Epithelial cell of proximal tubule (primary cell): ENCODE measurements at places on chromosomes 13 and 19. TPM values are rescaled to one million over a fixed set of nuclear protein-coding genes. Genes with fewer than 3 reads are reported as not detected.
A peak's percentile ranks its signal among the peaks of the same experiment; 100 is the strongest.

- DNase-seq, result no peak
Measured at GRCh38 chr13:25654322-25654721, 282.5 kb downstream of the ATP8A2 start.

- no peak for DNase-seq
Measured at GRCh38 chr13:27038323-27038722, 133.3 kb downstream of the USP12 start.

- DNase-seq, result no peak
Measured at GRCh38 chr19:58085348-58085875, 12.6 kb downstream of the ZSCAN18 start.

GRCh38 chr13:44951184-44951583 is 38.1 kb downstream of the NUFIP1 start:
- no peak for DNase-seq

DNA sequence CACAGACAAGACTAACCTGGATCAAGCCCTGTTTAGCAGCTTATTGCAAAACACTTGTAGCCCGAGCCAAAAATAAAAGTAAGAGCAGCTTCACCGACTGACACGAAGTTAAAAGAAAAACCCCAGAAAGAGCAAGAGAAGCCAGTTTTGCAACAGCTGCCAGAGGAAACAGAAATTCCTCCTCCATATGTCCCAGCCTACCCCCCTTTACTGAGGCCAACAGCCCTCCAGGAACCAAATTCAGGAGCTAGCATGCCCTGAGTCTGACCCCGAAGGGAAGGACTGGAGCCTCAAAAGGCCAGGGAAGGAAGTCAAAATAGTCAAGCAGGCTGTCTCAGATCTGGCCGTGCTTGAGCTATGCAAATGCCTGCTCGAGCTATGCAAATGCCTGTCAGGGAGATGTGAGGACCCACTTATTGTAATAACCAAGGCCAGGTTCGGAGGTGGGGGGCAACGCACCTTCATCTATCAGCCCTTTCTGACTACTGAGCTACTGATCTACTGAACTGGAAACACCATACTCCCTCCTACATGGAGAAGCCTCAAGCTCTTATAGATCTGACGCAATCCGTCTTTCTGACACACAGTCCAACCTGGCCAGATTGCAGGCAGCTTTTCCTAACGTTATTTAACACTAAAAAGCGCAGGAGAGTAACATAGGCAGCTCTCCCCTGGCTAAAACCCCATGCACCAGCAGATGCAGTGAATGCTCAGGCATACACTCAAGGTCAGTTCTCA is 6.7 kb downstream of the SIGLEC11 start:
- no peak for DNase-seq

- no peak for DNase-seq
Measured at GRCh38 chr13:40697711-40698110, 31.3 kb upstream of the FOXO1 start.

- DNase-seq, result peak; percentile 36
Measured at GRCh38 chr13:72437458-72437857, 290.0 kb downstream of the MZT1 start.

- no peak for DNase-seq
Measured at GRCh38 chr13:101903890-101904289, 451.4 kb downstream of the ITGBL1 start.

- DNase-seq, result no peak
Measured at GRCh38 chr13:40186041-40186440, 480.4 kb downstream of the FOXO1 start.

GRCh38 chr19:4443966-4444764 is 13.4 kb downstream of the UBXN6 start:
- no peak for DNase-seq

- no peak for DNase-seq
Measured at GRCh38 chr19:6528544-6529121, 2.2 kb upstream of the TNFSF9 start.

- no peak for DNase-seq
Measured at GRCh38 chr13:105908586-105908985, 626.9 kb downstream of the EFNB2 start.

DNA sequence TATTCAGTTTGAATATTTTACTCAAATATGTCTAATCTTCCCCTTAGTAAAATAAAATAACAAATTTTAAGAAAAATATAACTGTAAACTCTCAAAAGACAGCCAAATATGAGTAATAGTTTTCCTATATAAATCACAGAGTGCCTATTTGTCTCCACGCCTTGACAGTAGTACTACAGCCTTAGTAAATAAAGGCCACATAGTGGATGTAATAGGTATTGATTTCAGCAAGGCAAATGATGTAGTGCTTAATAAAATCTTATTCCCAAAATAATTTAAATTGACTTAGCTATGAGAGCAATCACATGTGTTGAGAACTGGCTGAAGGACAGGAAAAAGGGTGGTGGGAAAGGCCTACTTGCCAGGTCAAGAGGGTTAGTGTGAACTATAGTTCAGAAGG is 747.2 kb downstream of the OLFM4 start:
- DNase-seq, result no peak

DNA sequence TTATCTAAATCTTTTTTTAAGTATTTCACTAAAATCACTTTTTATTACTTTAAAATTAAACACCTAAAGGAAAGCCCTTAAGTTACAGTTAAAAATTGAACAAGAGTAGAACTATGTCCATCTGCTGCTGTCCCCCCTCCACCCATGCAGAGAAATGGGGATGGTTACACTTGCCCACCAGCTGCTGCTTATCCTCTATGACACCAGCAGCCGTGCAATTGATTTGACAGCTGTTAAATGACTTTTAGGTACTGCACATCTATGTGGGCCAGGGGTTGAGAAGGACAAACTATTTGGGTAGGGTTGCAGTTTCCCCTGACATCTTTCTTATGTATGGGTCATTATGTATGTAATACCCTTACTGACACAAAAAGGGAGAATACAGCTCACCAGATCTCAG is 77.2 kb downstream of the TBC1D4 start:
- no peak for DNase-seq

DNA sequence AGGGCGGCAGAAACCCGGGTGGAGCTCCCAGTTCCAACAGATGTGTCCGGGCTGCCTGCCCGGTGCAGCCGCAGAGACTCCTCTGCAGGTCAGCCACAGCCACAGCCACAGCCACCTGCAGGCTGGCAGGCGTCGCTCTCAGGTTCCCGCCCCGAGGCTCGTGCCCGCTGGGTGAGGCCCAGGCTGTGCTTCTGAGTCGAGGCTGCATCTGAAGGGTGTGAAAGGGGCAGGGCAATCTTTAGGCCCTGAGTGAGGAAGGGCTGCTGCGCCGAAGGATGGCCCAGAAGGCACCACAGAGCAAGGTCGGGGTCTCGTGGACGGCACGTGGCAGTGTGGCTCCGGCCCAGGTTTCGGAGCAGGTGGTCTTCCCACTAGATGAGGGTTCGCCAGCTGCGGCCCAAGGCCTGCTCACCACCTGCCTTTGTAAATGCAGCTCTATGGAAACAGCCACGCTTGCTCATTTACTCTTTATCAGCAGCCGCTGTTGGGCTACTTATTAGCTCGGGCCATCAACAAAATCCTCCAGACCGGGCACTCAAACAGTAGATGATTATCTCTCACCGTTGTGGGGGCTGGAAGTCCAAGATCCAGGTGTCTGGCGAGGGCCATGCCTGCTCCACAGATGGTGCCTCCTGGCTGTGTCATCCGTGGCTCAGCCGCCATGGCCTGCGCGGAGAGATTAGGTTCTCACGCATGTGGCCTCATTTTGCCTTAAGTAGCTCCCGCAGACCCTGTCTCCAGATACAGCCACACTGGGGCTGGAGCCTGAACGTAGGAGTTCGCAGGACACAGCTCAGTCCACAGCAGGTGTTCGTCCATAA is 40.3 kb upstream of the TFDP1 start:
- DNase-seq, result no peak

DNA sequence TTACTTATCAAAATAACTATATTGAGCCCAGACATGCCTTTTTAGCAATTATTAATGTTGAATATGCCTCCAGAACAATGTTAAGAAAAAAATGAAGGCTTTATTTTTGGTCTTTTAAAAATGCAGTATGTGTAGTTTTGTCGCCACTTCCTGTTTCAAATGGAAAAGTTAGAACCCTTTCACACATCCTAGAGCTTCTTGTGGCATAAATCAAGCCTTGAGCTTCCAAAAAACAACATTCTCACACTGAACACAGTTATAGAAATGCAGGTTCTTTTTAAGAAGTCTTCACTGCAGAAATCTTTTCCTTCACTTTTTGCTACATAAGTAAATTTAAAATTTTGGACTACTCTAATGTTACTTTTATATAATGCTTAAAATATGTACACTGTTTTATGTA is 108.7 kb downstream of the ESD start:
- no peak for DNase-seq

DNA sequence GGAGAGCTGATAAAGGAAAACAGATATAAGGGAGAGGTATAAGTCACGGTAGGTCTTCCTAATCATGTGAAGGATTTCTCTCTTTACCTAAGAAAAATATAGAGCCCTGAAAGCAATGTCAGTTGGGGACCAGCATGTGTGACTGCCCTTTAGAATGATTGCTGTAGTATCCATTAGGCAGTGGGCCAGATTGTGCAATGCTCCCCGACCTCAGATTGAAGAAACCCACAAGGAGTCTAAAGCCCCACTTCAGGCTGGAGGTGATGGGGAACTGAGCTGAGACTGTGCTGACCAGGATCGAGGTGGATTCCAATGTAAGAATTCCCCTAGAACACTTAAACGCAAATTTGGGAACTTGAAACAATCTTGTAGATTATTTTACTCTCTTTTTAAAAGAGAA is 614.4 kb downstream of the LIG4 start:
- no peak for DNase-seq

GRCh38 chr13:72868229-72868628 is 86.3 kb downstream of the PIBF1 start:
- DNase-seq, result no peak

DNA sequence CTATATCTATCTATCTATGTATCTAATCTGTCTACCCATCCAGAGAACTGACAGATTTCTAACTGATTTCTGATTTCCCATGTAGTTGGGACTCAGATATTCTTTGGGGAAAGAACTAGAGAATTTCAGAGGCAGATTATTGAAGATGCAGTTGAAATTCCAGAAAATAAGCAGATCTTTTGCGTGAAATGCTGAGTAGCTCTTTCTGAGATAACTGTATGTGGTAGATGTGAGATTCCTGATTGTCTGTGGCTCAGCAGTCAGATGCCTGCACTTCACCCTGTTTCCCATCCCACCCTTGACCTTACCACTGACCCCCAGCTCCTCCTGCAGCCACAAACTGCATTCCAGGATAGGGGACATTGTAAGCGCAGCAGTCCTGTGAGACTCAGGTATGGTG is 61.5 kb downstream of the DGKH start:
- DNase-seq, result no peak

GRCh38 chr19:48253999-48254398 is 1.7 kb downstream of the CARD8 start:
- no peak for DNase-seq

- no peak for DNase-seq
Measured at GRCh38 chr13:29810145-29810742, 40.2 kb downstream of the UBL3 start.

- DNase-seq, result no peak
Measured at GRCh38 chr19:1856345-1856697, 7.1 kb downstream of the KLF16 start.

- no peak for DNase-seq
Measured at GRCh38 chr19:10861103-10861651, 10.2 kb upstream of the CARM1 start.

DNA sequence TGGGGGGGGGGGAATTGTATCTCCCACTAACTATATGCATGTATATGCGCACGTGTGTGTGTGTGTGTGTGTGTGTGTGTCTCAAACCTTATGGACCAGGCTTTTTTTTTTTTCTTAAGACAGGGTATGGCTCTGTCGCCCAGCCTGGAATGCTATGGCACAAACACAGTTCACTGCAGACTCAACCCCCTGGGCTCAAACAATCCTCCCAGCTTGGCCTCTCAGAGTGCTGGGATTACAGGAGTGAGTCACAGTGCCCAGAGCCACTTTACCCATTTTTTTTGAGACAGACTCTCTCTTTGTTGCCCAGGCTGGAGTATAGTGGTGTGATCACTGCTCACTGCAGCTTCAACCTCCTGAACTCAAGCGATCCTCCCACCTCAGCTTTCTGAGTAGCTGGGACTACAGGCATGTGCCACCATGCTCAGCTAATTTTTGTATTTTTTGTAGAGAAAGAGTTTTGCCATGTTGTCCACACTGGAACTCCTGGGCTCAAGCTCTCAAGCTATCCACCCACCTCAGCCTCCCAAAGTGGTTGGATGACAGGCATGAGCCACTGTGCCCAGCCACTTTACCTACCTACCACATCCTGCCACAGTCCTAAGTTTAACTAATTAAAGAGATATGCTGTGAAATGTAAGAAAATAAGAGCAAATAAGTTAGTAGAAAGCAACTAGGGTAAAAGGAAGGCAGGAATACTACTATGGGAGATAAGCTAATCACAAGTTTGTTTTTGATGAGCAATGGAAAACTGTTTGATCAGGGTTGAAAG is 2.4 kb downstream of the ZMYM5 start:
- DNase-seq, result no peak

DNA sequence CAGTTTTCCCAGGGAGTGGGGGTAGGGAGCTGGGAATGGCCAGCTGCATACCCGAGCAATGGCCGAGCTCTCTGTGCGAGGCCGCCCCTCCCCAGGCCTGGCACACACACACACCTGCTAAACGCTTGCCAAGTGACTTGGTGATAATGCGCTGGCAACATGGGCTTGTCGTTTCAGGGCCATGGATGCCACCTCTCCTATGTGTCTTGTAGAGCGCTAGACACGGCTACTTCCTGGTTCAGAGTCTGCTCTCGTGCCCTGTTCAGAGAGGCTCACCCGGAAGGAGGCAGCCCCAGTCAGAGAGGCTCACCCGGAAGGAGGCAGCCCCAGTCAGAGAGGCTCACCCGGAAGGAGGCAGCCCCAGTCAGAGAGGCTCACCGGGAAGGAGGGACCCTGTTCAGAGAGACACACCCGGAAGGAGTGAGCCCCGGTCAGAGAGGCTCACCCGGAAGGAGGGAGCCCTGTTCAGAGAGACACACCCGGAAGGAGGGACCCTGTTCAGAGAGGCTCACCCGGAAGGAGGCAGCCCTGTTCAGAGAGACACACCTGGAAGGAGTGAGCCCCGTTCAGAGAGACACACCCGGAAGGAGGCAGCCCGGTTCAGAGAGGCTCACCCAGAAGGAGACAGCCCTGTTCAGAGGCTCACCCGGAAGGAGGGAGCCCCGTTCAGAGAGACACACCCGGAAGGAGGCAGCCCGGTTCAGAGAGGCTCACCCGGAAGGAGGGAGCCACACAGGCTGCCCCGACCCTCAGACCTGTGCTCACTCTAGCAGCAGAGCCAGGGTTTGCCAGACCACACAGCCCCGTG is 4.2 kb downstream of the ADPRHL1 start:
- no peak for DNase-seq

- no peak for DNase-seq
Measured at GRCh38 chr19:16296713-16297112, 27.9 kb upstream of the KLF2 start.

Gene GRWD1
- 51.2 and 58.7 TPM in 2 replicates for total RNA-seq

Gene OR10H1
- total RNA-seq, result not detected in 2 replicates

Gene UNC13A
- total RNA-seq, result 0.06 TPM in 1 of 2 replicates, not detected in the other

Gene KIRREL2
- total RNA-seq, result not detected in 2 replicates

Gene OVOL3
- total RNA-seq, result not detected in 2 replicates

Gene HAUS5
- total RNA-seq, result 19.2 and 19.7 TPM in 2 replicates

Gene ZNF274
- 23.6 and 24.7 TPM in 2 replicates for total RNA-seq

Gene CEACAM8
- not detected in 2 replicates for total RNA-seq

Gene ZNF534
- 0.07 TPM in 1 of 2 replicates, not detected in the other for total RNA-seq

Gene ZNF320
- total RNA-seq, result 4.7 and 18.9 TPM in 2 replicates

Gene CGB5
- not detected in 2 replicates for total RNA-seq

Gene MIA
- total RNA-seq, result 0.80 TPM in 1 of 2 replicates, not detected in the other

Gene IRS2
- total RNA-seq, result 14.0 and 14.5 TPM in 2 replicates

Gene CYP4F12
- not detected in 2 replicates for total RNA-seq

Gene PROZ
- not detected in 2 replicates for total RNA-seq
